ENCODE measurements at places on chromosomes 1 and 21.

GRCh38 chr1:157849229-157849875, 7.7 kb upstream of the CD5L start:
- DNase-seq = no peak

GRCh38 chr1:2382621-2383361, 8.6 kb downstream of the MORN1 start:
- no peak for DNase-seq

GRCh38 chr1:222288053-222288452, 259.9 kb downstream of the HHIPL2 start:
- DNase-seq = no peak

GRCh38 chr1:84379138-84379916, 19.0 kb upstream of the DNASE2B start:
- DNase-seq = no peak

DNA sequence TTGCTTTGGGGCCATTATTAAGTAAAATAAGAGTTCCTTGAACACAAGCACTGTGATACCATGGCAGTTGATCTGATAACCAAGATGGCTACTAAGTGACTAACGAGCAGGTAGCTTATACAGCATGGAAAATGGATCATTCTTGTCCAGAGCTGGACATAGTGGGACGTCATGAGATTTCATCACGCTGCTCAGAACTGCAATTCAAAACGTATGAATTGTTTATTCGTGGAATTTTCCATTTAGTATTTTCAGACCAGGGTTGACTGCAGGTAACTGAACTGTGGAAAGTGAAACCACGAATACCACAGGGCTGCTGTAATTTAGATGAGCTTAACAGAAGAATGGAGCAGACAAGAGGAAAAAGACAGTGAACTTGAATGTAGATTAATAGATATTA, 38.9 kb downstream of the CCDC18 start:
- no peak for DNase-seq

DNA sequence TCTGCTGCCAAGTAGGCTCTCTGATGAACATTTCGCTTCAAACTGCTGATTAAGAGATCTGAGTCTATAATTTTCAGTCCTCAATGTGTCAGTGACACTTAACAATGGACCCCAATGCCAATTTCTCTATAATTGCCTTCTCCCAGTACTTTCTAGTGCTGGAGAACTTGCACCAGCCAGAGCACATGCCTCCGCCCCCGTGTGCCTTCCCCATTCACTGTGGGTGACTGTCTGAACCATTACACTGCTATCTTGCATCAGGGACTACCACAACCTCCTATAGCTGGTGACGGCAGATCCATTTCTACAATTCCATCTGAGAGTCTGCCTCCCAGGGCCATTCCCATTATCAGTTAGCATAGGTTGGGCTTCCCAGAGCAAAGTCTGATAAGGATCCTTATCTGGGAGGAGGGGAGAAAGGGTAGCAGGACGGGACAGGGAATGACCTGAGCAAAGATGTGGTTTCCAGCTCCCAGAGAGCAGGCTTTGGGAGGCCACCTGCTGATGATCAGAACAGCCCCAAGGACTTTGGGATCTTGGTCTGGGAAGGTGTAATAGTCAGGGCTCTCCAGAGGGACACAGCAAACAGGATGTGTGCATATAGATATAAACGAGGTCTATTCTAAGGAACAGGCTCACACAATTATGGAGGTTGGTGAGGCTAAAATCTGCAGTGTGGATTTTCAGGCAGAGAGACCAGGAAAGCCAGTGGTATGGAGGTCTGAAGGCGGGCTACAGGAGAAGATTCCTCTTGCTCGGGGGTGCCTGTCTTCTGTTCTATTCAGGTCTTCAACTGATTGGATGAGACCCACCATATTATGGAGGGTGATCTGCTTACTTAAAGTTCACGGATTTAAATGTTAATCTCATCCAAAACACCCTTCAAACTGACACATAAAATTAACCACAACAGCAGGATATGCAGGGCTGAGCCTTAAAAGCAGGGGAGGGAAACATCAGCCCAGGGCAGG, 238.2 kb downstream of the PTPRU start:
- DNase-seq = no peak

DNA sequence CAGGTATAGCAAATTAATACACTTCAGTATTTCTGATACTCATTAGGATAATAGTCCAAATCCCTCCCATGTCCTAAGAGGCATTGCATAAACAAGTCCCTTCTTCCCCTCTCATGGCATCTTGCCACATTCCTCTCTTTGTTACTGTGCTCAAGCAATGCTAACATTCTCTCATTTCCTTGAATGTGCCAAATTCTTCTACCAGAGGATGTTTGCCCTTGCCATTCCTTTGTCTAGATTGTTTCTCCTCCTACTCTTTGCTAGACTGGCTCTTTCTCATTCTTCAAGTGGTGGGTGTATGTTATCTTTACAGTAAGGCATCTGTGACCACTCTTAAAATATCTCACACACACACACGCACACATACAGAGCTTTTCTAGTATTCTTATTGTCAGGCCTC, 621.0 kb upstream of the CXADR start:
- no peak for DNase-seq

GRCh38 chr1:44464361-44464760, 59.3 kb downstream of the RNF220 start:
- no peak for DNase-seq

DNA sequence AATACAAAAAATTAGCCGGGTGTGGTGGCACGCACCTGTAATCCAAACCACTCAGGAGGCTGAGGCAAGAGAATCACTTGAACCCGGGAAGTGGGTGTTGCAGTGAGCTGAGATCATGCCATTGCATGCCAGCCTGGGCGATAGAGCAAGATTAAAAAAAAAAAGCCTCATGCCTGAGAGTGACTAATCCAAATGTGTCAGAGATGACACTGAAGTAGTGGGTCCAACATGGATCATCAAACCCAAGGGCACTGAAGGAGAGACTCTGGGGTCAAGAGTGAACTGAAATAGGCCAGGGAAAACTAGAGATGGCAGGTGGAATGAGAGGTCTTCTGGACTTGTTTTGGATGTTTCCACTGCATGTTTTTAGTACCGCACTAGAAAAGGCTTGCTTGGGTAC, 10.2 kb upstream of the CACHD1 start:
- DNase-seq = no peak

- DNase-seq = no peak
Measured at GRCh38 chr1:222394224-222394623, 153.7 kb downstream of the HHIPL2 start.

GRCh38 chr21:43027846-43028731, 47.5 kb downstream of the CBS start:
- DNase-seq = no peak

DNA sequence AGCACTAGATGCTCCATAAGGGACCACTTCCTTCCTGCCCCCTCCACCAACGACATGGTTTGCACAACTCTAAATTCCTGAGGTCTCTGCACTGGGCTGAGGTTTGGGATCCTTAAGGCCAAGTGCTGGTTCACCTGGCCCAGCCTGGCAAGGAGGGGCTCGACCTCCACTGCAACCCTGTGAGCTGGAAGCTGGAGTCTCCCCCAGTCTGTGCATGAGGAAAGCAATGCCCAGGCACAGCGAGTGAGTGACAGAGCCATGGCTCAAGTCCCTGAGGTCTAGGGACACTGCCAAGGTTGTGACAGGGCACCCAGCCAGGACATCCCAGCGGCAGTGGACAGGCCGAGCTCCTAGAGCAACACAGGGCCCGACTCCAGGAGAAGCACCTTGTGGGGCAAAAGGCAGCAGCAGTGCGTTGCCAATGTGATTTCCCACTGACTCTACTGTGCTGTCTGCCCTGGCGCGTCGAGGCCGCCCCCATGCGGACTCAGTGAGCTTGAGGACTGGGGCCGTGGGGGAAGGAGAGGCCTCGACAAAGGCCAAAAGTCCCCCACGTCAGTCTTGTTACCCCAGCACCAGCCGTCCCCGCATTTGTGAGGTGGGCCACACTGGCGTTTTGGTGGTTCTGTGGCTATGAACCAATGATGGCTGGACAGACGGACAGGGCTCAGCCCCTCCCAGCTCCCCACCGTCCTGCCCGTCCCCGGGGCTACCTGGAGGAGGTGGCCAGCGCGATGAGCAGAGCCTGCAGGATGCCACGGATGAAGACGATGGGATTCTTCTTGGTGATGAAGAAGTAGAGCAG, 30.0 kb downstream of the PODN start:
- DNase-seq = no peak

- no peak for DNase-seq
Measured at GRCh38 chr1:146012703-146013558, 8.6 kb downstream of the HJV start.

GRCh38 chr1:98426092-98426491, 235.4 kb upstream of the SNX7 start:
- no peak for DNase-seq

All from esophagus squamous epithelium (tissue), 5 donors.